AG04450 (cell line): ENCODE measurements at places on chromosomes 13 and 19. TPM values are rescaled to one million over a fixed set of nuclear protein-coding genes. Genes with fewer than 3 reads are reported as not detected.

Gene ZNF850
- 1.1 and 1.2 TPM in 2 replicates for polyA plus RNA-seq

DNA sequence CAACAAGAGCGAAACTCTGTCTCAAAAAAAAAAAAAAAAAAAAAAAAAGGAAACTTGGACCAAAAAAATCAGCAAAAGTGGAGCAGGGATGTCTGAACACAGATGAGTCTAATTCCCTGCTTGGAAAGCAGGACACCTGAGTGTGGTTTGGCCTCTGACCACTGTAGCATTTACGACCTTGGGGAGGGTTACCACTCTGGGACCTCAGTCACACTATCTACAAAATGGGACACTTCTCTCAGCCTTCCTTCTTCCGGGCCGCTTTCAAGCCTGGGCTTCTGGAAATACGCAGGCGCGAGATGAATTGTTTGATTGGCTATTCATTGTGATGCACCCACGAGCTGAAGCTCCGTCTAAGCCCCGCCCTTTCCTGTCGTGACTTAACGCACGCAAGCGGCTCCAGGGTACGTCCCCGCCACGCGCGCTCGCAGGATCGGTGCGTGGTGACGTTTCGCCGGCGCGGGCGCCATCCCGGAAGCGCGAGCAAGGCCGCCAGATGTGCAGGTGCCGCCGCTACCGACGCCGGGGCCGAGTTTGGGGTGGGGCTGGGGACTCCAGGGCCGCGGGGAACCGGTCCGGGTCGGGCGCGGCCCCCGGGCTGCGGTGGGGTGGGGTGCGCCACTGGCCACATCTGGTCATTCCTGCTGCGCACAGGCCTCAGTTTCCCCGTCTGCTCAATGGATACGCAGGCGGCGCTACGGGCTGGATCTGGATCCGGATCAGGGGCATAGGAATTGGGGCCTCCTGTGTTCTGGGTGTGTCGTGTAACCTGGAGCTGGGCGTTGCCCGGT lies at the start of gene KXD1:
TSS of gene KXD1 (plus strand) at position 460 of the 791 bp plus-strand sequence. CDS start 4,187 bp downstream, outside the sequence.
- DNase-seq, result peak; percentile 98

- DNase-seq, result no peak
These were observed 22.2 kb downstream of the RASA3 start for GRCh38 chr13:114110091-114110829.

Gene APLP1
- 6.8 and 10.9 TPM in 2 replicates for polyA plus RNA-seq

GRCh38 chr13:29707876-29708543 lies 112.5 kb upstream of the SLC7A1 start:
- DNase-seq, result peak; percentile 2

GRCh38 chr19:29576046-29576606 lies 30.0 kb upstream of the POP4 start:
- no peak for DNase-seq

GRCh38 chr19:16226184-16226591 lies 28.5 kb downstream of the AP1M1 start:
- no peak for DNase-seq

DNA sequence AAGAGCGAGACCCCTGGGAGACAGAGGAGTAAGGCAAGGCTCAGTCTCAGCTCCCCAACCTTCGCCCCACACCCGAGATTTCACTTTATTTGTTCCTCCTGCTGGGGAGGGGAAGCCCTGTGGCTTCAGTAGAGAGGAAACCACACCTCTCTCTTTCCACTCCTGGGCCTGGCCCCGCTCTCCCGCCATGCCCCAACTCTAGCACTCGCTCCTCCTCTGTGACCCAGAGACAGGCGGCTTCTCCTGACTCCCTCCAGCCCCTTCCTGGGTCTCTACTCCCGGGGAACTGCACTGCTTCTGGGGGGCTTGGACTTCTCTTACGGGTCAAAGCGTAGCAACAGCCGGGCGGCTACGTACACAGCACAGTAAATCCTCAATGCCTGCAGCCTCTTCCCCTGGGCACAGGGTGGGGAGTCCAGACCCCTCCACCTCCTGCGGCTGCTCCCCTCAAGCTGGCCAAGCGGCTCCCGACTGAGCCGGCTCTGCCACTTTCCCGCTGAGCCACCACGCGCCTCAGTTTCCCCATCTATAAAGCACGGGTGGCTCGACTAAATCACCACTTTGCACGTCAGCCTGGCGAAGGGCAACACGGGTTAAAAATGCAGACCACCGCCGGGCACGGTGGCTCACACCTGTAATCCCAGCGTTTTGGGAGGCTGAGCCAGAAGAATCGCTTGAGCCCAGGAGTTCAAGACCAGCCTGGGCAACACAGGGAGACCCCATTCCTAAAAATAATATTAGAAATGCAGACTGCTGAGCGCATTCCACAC lies 1.4 kb downstream of the RNF126 start:
- DNase-seq, result no peak

DNA sequence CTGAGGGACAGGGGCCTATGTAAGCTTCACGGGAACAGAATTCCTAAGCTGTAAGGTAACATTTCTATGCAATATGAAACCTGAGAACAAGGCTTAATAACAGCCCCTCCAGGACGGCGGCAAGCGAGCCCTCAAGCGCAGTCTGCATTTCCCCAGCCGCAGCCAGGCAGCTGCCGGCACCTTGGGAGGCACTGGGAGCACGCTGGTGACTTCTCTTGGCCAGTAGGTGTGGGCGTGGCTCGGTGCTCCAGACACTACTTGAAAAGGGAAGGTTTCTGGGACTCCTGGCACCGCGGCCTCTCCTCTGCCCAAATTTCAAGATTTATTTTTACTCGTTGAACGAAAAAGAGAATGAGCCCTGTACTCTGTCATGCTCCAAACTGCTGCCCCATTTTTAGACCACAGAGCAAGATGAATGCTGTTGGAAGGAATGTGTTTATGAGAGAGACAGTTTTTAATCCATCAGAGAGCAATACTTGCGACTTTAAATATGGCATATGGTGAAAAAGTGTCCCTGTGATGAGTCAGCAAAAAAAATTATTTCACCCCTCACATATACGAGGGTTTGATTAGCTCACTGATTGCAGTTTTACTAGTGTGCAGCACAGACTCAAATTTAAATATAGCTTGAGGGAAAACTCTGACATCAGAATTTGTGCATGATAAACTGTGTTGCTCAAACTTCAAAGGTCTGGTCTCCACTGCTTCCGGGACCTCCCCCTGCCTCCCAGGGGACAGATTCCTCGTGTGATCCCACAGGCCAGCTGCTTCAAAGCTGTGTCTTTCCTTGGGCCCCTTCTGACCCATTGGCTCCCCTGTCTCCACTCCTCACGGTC lies 81.2 kb downstream of the COL4A2 start:
- DNase-seq, result no peak

Gene ZNF486
- polyA plus RNA-seq, result 3.8 and 5.3 TPM in 2 replicates

Gene ZNF285
- polyA plus RNA-seq, result 3.2 and 4.4 TPM in 2 replicates

Gene ATP4A
- not detected in 2 replicates for polyA plus RNA-seq

- DNase-seq, result no peak
These were observed 3.2 kb downstream of the GDF15 start for GRCh38 chr19:18388960-18389725.

Gene PRR19
- 0.40 and 0.92 TPM in 2 replicates for polyA plus RNA-seq

GRCh38 chr19:13827656-13828055 lies 32.4 kb downstream of the ZSWIM4 start:
- DNase-seq, result no peak

GRCh38 chr19:16585808-16586476 lies 13.7 kb upstream of the SLC35E1 start:
- DNase-seq, result no peak

- no peak for DNase-seq
These were observed 78.7 kb downstream of the ZNF536 start for GRCh38 chr19:30450835-30451321.

- no peak for DNase-seq
These were observed 2.8 kb upstream of the ERFL start for GRCh38 chr19:41930926-41931592.

Gene ZNF610
- polyA plus RNA-seq, result 4.4 and 5.5 TPM in 2 replicates

- no peak for DNase-seq
These were observed 19.4 kb upstream of the ADGRE5 start for GRCh38 chr19:14361824-14362223.

Gene KLK2
- polyA plus RNA-seq, result not detected in 2 replicates

DNA sequence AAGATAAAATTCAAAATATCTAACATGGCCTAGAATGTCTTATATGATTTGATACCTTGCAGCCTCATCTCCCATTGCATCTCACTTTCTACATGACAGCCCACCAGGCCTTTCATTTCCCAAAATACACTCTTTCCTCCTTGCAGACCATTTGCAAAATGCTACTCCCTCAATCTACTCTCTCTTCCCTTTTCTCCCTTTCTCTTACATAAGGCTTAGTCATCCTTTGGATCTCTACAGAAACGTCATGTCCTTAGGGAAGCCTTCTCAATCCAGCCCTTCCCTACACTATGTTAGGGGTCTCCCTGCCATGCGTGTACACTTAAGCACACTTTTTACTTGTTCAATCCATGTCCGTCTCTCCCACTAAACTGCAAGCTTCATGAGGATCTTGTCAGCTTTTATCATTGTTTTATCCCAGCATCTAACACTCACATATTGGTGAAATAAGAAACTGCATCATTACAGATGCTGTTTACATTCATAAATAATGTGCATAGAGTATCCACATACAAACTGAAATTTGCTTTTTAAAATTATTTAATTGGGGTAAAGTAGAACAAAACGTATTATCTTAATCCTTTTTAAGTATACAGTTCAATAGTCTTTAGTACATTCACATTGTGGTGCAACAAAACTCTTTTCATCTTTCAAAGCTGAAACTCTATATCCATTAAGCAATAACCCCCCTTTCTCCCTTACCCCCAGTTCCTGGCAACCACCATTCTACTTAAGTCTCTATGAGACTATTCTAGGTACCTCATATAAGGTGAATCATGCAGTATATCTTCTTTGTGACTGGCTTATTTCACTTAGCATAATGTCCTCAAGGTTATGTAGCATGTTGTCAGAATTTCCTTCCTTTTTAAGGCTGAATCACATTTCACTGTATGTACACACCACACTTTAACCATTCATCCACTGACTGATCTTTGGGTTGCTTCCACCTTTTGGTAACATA lies 11.5 kb upstream of the WBP4 start:
- no peak for DNase-seq

Gene ZNF234
- polyA plus RNA-seq, result 6.0 and 6.5 TPM in 2 replicates

DNA sequence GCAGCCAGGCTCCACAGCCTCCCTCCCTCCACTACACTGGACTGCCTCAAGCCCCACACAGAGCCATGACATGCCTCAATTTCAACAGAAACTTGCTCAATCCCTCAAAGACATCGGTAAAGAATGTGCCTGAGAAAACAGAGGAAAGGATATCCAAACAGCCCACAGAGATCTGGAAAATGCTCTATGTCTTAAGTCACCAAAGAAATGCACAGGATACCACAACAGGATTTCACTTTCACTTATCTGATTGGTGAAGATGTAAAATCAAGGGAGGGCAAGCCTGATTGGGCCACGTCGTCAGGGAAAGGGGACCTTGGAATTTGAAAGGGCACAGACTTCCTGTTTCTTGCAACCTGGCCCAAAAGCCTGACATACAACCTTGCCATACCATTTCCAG lies 14.2 kb downstream of the CACNA1A start:
- DNase-seq, result peak; percentile 86

- no peak for DNase-seq
These were observed 31.8 kb downstream of the CACNG6 start for GRCh38 chr19:54023191-54023590.

- no peak for DNase-seq
These were observed 2.3 kb downstream of the IER2 start for GRCh38 chr19:13152356-13152973.

DNA sequence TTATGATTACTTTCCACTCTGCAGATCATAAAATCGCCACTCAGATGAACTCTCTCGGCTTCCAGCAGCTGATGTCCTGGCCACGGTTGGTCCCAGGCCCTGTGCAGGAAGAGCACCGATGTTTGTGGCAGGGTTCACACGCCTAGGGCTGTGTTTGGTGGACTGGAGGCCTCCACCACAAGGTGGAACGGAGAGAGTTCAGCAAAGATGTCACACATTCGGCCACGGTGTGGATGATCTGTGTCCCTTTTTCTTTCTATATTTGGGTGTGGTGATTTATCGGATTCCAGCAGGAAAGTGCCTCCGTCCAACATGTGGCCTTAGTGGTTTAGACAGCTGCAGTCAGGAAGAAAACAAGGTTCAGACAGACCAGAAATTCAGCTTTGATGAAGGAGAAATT lies 521 bp upstream of the SHISA2 start:
- DNase-seq, result no peak

DNA sequence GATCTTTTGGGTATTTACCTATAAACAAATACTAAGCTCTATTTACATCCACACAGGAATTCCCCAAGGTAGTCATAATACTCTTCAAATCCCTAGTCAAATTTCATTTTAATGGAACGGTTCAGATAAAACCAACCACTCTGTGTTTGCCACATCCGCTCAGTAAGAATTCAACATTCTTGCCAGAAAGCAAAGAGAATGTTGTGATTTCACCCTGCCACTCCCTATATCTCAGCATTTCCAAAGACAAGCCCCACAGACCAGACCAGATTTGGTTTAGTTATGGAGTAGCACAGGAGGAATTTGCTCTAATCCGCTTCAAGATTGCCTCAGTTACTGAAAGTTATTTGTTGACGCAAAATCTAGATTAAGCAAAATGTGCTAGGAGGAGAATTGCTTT lies 105.6 kb upstream of the SERP2 start:
- DNase-seq, result peak; percentile 36

- DNase-seq, result peak; percentile 80
These were observed 10.2 kb upstream of the CCDC97 start for GRCh38 chr19:41299755-41300089.
